Activated naive CD8-positive, alpha-beta T cell treated with anti-CD3 and anti-CD28 coated beads, Interleukin-2, amount 50 U/mL, for 16 hours (primary cell): ENCODE measurements at places on chromosomes 6 and 20.

DNA sequence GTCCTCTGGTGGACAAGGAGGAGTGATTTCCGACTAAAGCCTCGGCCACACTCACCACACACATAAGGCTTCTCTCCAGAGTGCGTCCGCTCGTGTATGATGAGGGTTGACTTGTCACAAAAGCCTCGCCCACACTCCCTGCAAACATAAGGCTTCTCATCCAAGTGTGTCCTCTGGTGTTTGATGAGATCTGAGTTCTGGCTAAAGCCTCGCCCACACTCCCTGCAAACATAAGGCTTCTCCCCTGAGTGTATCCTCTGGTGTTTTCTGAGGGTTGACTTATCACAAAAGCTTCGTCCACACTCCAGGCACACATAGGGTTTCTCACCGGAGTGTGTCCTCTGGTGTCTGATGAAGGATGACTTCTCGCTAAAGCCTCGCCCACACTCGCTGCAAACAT, 12.9 kb upstream of the SNRPB start:
- no peak for DNase-seq

GRCh38 chr6:36337814-36338213, 1.1 kb upstream of the BNIP5 start:
- no peak for DNase-seq

GRCh38 chr6:20331625-20332024, 70.1 kb upstream of the E2F3 start:
- DNase-seq, result no peak

DNA sequence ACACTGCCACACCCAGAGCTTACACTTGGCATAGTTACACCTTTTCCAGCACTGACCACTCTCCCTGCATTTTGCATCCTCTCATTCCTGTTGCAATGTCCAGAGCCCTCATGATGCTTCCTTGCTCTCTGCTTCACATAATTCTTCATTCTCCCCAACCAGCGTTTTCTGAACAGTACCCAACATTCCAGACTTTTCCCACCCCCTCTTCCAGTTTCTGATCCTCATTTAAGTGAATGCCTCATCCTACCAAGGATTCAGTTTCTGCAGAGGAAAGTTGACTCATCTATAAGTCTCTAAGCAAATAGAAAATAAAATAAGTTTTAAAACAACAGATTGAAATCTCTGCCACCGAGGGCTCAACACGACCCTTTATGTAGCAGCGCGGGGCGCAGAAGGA, 321.3 kb upstream of the TCF21 start:
- DNase-seq, result no peak

DNA sequence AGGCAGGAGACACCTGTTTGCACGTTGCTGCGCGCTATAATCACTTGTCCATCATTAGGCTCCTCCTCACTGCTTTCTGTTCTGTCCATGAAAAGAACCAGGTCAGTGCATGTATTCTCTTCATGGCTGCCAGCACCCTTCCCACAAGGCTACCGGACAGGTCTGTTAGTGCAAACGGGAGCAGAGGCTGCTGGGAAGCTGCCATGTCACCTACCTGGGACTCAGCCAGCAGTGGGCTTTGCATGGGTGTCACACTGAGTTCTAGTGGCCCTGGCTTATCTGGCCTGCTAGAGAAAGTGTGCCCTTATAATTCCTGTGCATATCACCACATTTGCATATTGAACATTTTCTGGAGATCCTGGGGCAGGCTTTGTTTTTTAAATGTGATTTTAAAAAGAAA, 24.8 kb downstream of the LYRM2 start:
- no peak for DNase-seq

GRCh38 chr6:169429001-169429400, 175.4 kb upstream of the THBS2 start:
- no peak for DNase-seq

GRCh38 chr6:166765234-166765541, 138.1 kb upstream of the RPS6KA2 start:
- DNase-seq, result no peak

DNA sequence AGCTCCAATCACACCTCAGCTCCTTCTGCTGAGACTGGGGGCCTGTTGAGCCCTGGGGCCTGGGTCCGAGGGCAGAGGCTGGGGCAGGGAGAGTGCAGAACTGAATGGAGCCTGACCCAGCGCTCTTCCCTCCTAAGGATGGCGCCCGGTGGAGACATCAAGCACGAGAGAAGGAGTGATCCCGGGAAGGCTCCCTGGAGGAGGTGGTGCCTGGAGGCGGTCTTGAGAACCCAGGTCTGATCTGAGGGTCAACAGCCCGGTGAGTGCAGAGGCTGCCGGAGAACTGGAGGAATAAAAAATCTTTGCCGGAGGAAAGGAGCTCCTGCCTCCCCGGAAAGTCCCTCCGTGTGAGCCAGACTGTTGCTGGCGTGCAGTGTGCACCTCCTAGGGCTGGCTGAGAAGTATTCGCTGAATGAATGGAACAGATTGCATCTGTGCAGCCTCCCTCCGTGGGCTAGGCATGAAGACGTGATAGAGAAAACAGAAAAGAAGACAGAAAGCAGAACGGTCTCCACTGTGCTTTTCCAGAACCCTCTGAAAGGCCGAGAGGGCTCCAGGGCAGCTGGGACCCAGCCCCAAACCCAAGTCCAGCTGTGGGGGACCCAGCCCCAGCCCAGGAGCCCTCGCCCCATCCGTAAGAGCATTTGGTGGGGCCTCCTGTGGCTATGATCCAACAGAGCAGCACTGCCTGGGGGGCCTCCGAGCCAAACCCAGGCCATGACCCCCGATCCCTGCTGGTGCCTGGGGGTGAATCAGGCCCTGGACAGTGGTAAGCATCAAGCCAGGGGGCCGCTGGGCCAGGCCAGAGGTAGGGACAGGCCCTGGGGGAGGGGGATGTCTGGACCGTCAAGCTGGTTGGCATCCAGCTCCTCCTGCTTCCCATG, 6.9 kb upstream of the HRH3 start:
- DNase-seq, result no peak

DNA sequence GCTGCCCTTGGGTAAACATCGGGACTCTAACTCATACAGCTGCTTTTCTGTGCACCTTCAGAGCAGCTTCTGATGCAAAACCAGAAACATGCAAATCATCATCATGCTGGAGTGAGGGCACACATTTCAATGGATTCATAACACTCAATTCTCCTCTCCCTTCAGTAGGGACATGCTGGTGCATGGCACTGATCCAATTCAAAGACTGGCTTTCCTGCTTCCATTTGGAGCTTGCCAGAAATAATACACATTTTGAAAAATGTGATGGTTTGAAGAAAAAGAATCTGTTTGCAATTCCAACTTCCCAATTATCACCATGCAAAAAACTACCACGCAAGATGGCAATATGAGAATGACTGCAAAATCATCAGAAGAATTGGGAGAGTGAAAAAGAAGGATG, 65.2 kb upstream of the PDE10A start:
- DNase-seq, result no peak
